B cell (primary cell): ENCODE measurements at places on chromosomes 6 and 20. TPM values are rescaled to one million over a fixed set of nuclear protein-coding genes. Genes with fewer than 3 reads are reported as not detected.

DNA sequence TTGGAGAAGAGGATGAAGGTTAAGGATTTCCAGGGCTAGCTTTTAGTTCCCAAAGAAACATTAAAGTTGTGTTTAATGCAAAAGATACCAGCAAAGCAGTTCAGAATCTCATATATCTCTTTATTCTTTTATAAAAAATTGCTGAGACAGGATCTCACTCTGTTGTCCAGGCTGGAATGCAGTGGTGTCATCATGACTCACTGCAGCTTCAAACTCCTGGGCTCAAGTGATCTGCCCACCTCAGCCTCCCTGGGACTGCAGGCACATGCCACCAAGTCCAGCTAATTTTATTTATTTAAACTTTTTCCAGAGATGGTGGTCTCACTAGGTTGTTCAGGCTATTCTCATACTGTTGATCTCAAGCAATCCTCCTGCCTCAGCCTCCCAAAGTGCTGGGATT lies 41.1 kb upstream of the CAP2 start:
- no peak overlapping the region for H3K4me3 ChIP-seq
- no peak for DNase-seq
- no peaks in the 10 kb centered on the region for H3K4me1 ChIP-seq
- H3K27me3 ChIP-seq, result no peaks in the 10 kb centered on the region

GRCh38 chr20:62329389-62330377 lies 26.9 kb downstream of the ADRM1 start:
- H3K27me3 ChIP-seq, result no peaks in the 10 kb centered on the region
- H3K4me1 ChIP-seq, result peaks cover under 1% of the 10 kb centered on the region
- H3K36me3 ChIP-seq, result peaks cover 65% of the 10 kb centered on the region
- no peak overlapping the region for H3K4me3 ChIP-seq

DNA sequence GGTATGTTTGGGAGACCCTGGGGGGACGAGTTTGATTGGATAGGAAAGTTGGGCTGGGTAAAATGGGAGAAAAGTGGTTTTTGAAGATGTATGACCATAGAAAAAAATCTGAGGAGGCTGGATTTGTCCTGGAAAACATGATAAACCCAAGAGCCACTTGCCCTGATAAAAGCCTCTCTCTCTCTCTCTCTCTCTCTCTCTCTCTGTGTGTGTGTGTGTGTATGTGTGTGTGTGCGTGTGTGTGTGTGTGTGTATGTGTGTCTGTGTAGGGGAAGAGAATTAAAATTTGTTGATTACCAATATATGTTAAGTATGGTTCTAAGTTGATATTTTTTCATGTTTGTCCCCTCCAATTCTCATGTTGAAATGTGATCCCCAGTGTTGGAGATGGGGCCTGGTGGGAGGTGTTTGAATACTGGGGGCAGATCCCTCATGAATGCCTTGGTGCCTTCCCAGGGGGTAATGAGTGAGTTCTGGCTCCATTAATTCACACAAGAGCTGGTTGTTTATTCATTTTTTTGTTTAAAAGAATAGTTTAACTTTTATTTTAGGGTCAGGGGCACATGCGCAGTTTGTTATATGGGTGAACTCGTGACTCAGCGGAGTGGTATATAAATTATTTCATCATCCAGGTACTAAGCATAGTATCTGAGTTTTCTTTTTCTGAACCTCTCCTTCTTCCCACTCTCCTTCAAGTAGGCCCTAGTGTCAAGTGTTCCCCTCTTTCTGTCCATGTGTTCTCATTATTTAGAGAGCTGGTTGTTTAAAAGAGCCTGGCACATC lies 208.8 kb downstream of the TFAP2B start:
- no peaks in the 10 kb centered on the region for H3K36me3 ChIP-seq
- no peaks in the 10 kb centered on the region for H3K4me1 ChIP-seq
- H3K27ac ChIP-seq, result no peak overlapping the region
- no peak for DNase-seq
- H3K4me3 ChIP-seq, result no peak overlapping the region
- no peaks in the 10 kb centered on the region for H3K27me3 ChIP-seq

The KHDC1L gene
- total RNA-seq, result not detected in 2 replicates

The ATP9A gene
- 0.22 and 0.32 TPM in 2 replicates for total RNA-seq
